ENCODE measurements at places on chromosomes 13 and 19. TPM values are rescaled to one million over a fixed set of nuclear protein-coding genes. Genes with fewer than 3 reads are reported as not detected.

GRCh38 chr13:110633776-110634175 lies 18.4 kb downstream of the NAXD start:
- no peak overlapping the region for H3K4me3 ChIP-seq
- no peak for DNase-seq
- no peak overlapping the region for H3K27ac ChIP-seq
- peaks cover 30% of the 10 kb centered on the region for H3K36me3 ChIP-seq
- H3K4me1 ChIP-seq, result peaks cover 33% of the 10 kb centered on the region

- H3K27me3 ChIP-seq, result no peaks in the 10 kb centered on the region
- no peaks in the 10 kb centered on the region for H3K36me3 ChIP-seq
- H3K4me3 ChIP-seq, result no peak overlapping the region
Measured at GRCh38 chr19:17441241-17442021, 7.0 kb downstream of the TMEM221 start.

- peaks cover 18% of the 10 kb centered on the region for H3K4me1 ChIP-seq
- no peaks in the 10 kb centered on the region for H3K27me3 ChIP-seq
- H3K4me3 ChIP-seq, result no peak overlapping the region
Measured at GRCh38 chr19:58315580-58315979, 10.4 kb downstream of the ERVK3-1 start.

IL4I1 gene
- 0.56 TPM for total RNA-seq

RFPL4AL1 gene
- not detected for total RNA-seq

DNA sequence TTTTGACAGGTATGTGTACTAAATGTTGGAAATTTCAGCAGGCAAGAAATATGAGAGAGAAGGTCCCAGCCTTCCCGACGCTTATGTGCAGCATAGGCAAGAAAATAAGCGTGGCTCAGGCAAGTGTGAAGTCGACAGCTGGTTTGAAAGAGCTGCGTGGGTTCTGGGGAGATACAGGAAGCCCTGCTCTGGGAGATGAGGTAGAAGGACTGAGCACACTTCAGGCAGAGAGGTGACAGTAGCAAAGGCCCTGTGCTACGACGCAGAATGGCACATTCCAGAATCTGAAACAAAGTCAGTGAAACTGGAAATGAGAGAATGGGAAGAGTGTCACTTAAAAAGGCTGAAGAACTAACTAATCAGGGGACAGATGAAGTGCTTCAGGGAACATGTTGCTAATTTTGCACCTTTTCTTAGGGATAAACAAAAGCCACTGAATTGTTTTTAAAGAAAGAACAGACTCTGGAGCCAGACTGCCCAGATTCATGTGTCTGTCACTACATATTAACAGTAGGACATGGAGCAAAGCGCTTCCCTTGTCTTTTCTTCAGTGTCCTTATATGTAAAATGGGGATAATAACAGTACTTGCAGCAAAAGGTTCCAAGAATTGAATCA lies 160.1 kb downstream of the SPRY2 start:
- no peak overlapping the region for H3K27ac ChIP-seq
- DNase-seq, result no peak
- H3K27me3 ChIP-seq, result no peaks in the 10 kb centered on the region
- no peaks in the 10 kb centered on the region for H3K4me1 ChIP-seq
- H3K4me3 ChIP-seq, result no peak overlapping the region

ZIK1 gene
- 0.38 TPM for total RNA-seq

DNA sequence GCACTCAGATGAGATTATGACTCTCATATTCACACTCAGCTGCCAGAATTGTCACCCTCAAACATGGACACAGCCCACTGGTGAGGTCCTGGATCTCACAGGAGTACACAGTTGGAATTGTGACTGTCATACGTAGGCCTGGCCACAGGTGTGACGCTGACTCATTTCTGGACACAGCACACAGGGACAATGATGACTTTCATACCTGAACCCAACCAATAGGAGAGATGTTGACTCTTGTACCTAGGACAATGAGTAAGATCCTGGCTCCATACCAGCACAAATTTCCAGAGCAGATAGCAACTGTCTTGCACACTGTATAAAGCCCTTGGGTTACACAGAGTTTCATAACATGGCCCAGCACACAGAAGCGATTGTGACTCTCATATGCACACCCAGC lies 46.4 kb downstream of the ZNF85 start:
- H3K27ac ChIP-seq, result no peak overlapping the region
- H3K4me1 ChIP-seq, result no peaks in the 10 kb centered on the region
- H3K27me3 ChIP-seq, result no peaks in the 10 kb centered on the region
- no peaks in the 10 kb centered on the region for H3K36me3 ChIP-seq
- DNase-seq, result no peak
- no peak overlapping the region for H3K4me3 ChIP-seq

GRCh38 chr13:107427536-107427935 lies 787.8 kb downstream of the LIG4 start:
- no peak overlapping the region for H3K27ac ChIP-seq
- DNase-seq, result no peak
- no peaks in the 10 kb centered on the region for H3K27me3 ChIP-seq

- H3K27ac ChIP-seq, result no peak overlapping the region
- H3K4me1 ChIP-seq, result peaks cover 54% of the 10 kb centered on the region
- no peaks in the 10 kb centered on the region for H3K27me3 ChIP-seq
Measured at GRCh38 chr19:6221220-6221877, 58.4 kb downstream of the MLLT1 start.

LATS2 gene
- total RNA-seq, result 18.9 TPM

ZNF177 gene
- 0.44 TPM for total RNA-seq

- H3K36me3 ChIP-seq, result no peaks in the 10 kb centered on the region
- no peaks in the 10 kb centered on the region for H3K4me1 ChIP-seq
- no peak overlapping the region for H3K4me3 ChIP-seq
- no peaks in the 10 kb centered on the region for H3K27me3 ChIP-seq
- no peak for DNase-seq
Measured at GRCh38 chr13:23796551-23796950, 92.6 kb downstream of the MIPEP start.

DNA sequence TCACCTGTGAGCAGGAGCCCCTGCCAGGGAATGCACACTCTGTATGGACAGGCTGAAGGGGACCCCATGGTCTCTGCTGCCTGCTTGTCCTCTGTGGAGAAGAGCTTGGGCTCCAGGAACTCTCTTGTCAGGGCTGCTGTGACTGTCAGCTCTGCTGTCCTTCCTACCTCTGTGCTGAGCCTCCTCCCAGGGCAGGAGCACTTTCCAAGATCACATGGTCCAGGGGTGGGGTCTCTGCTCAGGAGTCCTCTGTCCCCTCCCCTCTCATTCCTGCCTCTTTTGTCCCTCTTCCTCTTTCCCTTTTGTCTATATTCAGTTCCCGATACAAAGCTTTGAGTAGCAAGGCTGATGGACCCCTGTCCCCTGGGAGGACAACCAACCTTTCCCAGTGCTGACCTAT lies at the start of gene CEACAM7:
Gene CEACAM7 (minus strand): TSS at position 173 of the 400 bp plus-strand sequence. CDS start 105 bp downstream, at position 68.
- H3K4me1 ChIP-seq, result no peaks in the 10 kb centered on the region
- DNase-seq, result no peak
- H3K4me3 ChIP-seq, result no peak within 1 kb of the TSS

PSENEN gene
- total RNA-seq, result 33.9 TPM

- no peaks in the 10 kb centered on the region for H3K27me3 ChIP-seq
- H3K27ac ChIP-seq, result no peak overlapping the region
- DNase-seq, result no peak
- no peak overlapping the region for H3K4me3 ChIP-seq
- H3K4me1 ChIP-seq, result peaks cover 8% of the 10 kb centered on the region
Measured at GRCh38 chr19:17296273-17296672, 7.0 kb downstream of the ABHD8 start.

KLK7 gene
- 309 TPM for total RNA-seq

GRCh38 chr19:40224342-40225150 lies 1.9 kb downstream of the CCNP start:
- DNase-seq, result no peak
- H3K36me3 ChIP-seq, result no peaks in the 10 kb centered on the region
- H3K4me3 ChIP-seq, result no peak overlapping the region
- H3K27ac ChIP-seq, result no peak overlapping the region

- H3K27me3 ChIP-seq, result no peaks in the 10 kb centered on the region
- peak overlapping the region; percentile 99 for H3K27ac ChIP-seq
- H3K4me1 ChIP-seq, result peaks cover 9% of the 10 kb centered on the region
- H3K4me3 ChIP-seq, result no peak overlapping the region
- H3K36me3 ChIP-seq, result peaks cover 35% of the 10 kb centered on the region
Measured at GRCh38 chr13:19860884-19861655, 2.4 kb downstream of the ZMYM5 start.

DNA sequence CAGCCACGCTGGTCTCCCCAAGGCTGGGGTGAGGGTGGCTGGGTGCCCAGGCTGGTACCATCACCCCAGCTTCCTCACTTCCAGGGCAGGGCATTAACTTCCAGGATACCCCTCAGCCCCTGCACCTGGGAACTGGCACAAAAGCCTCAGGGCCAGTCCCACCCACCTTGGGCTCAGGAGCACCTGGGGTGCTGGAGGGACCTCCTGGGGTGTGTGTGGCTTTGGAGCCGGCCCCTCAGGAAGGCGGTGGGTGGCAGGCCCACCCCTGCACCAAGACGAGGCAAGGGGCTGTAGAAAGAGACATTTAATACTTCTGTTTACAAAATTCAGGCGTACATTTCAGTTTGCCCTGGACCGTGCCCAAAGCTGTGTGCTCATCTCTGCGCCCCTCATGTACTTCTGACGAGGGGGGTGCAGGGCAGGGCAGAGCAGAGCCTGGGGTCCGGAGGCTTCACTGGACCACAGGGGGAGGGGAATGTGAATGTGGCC lies 16.8 kb downstream of the MPND start:
- no peaks in the 10 kb centered on the region for H3K27me3 ChIP-seq
- H3K27ac ChIP-seq, result peak overlapping the region; percentile 18
- no peaks in the 10 kb centered on the region for H3K4me1 ChIP-seq

ZNF527 gene
- 2.5 TPM for total RNA-seq

- peaks cover 50% of the 10 kb centered on the region for H3K4me1 ChIP-seq
- H3K27me3 ChIP-seq, result no peaks in the 10 kb centered on the region
- H3K27ac ChIP-seq, result peak overlapping the region; percentile 87
- no peak for DNase-seq
- no peak overlapping the region for H3K4me3 ChIP-seq
Measured at GRCh38 chr19:46840498-46840942, 10.1 kb downstream of the AP2S1 start.

DNA sequence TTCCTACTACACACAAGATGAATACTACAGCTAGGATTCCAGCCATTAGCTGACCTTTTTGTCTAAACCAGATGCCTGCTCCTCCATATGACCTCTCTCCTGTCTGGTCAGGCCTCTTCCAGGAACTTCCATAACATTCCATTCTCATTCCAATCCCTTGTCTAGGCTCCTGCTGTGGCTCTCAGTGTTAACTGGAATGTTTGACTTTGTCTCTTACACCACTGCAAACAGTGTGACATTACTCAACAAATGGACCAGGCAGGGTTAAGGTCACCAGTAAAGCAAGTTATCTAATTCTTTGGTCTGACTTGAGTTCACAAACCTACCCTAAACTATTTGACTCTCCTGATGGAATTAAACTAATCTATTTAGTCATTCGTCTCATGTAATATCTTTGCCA lies 2.1 kb upstream of the GPC6 start:
- DNase-seq, result no peak
- H3K27me3 ChIP-seq, result peaks cover 40% of the 10 kb centered on the region
- H3K36me3 ChIP-seq, result no peaks in the 10 kb centered on the region
- no peak overlapping the region for H3K4me3 ChIP-seq
- H3K27ac ChIP-seq, result no peak overlapping the region

DNA sequence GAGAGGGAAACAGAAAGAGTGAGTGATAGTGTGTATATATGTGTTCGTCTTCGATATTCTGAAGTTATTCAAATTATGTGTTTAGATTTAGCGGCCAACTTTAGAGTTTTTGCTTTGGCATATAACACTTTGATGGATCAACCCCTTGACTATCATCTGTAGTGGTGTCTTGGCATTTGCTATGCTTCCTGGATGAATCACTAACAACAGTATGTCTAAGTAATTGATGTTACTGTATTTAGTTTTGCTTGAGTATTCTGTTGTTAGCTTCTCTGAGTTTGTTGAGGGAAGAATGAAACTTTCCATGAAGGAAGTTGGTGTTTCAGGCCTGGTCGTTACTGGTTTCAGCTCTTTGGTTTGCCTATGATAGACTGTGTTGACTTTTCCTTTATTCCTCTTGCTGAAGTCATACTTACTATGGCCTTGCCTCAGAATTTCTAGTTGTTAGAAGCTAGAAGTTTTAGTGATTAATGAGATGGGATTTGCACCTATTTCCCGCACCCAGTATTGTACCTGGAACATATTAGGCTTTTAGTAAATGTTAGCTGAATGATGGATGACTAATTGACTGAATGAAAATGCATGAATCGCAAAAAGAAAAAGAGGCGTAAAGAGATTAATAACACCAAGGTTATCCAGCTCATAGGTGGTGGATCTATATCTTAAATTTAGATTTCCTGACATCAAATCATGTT lies 20.7 kb downstream of the NDFIP2 start:
- H3K27me3 ChIP-seq, result no peaks in the 10 kb centered on the region
- no peaks in the 10 kb centered on the region for H3K36me3 ChIP-seq

- H3K27me3 ChIP-seq, result no peaks in the 10 kb centered on the region
- peak overlapping the region; percentile 47 for H3K27ac ChIP-seq
- no peaks in the 10 kb centered on the region for H3K36me3 ChIP-seq
- DNase-seq, result no peak
- no peak overlapping the region for H3K4me3 ChIP-seq
- peaks cover 13% of the 10 kb centered on the region for H3K4me1 ChIP-seq
Measured at GRCh38 chr13:50244355-50244712, 229.1 kb downstream of the KCNRG start.

WDR88 gene
- not detected for total RNA-seq

GRCh38 chr19:11494634-11495285 lies 10.9 kb downstream of the ZNF653 start:
- H3K36me3 ChIP-seq, result no peaks in the 10 kb centered on the region
- DNase-seq, result no peak
- no peak overlapping the region for H3K27ac ChIP-seq
- no peak overlapping the region for H3K4me3 ChIP-seq
- H3K27me3 ChIP-seq, result no peaks in the 10 kb centered on the region
- no peaks in the 10 kb centered on the region for H3K4me1 ChIP-seq

RELB gene
- 5.3 TPM for total RNA-seq

DNA sequence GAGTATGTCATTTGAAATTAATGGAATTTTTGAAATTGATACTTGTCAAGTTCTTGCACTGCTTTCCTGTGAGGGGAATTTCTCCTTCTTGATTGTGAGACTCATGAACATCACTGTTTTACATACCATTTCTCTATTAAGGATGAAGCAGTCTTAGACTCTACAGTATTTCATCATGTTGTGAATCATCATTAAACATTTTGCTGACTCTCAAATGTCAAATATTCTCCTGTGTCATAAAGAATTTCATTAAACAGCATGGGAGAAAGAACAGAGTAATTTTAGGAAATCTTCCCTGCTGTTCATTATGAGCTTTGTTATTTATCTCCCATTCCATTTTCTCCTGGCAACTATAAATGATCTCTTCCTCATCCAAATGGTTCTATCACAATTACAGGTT lies 729.0 kb downstream of the PCDH9 start:
- H3K27ac ChIP-seq, result no peak overlapping the region
- no peak for DNase-seq
- H3K36me3 ChIP-seq, result no peaks in the 10 kb centered on the region

- H3K4me1 ChIP-seq, result peaks cover 3% of the 10 kb centered on the region
- no peak for DNase-seq
- peak overlapping the region; percentile 98 for H3K27ac ChIP-seq
- H3K36me3 ChIP-seq, result peaks cover 15% of the 10 kb centered on the region
- H3K27me3 ChIP-seq, result no peaks in the 10 kb centered on the region
Measured at GRCh38 chr19:29211562-29212355, 1.2 kb downstream of the UQCRFS1 start.

GRCh38 chr13:77479326-77479725 lies 56.2 kb upstream of the SCEL start:
- H3K4me1 ChIP-seq, result no peaks in the 10 kb centered on the region
- H3K36me3 ChIP-seq, result no peaks in the 10 kb centered on the region
- H3K4me3 ChIP-seq, result no peak overlapping the region
- DNase-seq, result no peak
- H3K27ac ChIP-seq, result no peak overlapping the region

FCER2 gene
- not detected for total RNA-seq

GRCh38 chr13:59472134-59472533 lies 691.6 kb downstream of the DIAPH3 start:
- no peaks in the 10 kb centered on the region for H3K36me3 ChIP-seq
- H3K4me3 ChIP-seq, result no peak overlapping the region
- no peaks in the 10 kb centered on the region for H3K4me1 ChIP-seq
- no peak overlapping the region for H3K27ac ChIP-seq
- no peak for DNase-seq
- no peaks in the 10 kb centered on the region for H3K27me3 ChIP-seq

Measured in esophagus squamous epithelium (tissue), 5 donors.